ENCODE measurements at places on chromosomes 6 and 20.

GRCh38 chr6:99136488-99136887 lies 188.7 kb upstream of the FBXL4 start:
- no peak for DNase-seq

DNA sequence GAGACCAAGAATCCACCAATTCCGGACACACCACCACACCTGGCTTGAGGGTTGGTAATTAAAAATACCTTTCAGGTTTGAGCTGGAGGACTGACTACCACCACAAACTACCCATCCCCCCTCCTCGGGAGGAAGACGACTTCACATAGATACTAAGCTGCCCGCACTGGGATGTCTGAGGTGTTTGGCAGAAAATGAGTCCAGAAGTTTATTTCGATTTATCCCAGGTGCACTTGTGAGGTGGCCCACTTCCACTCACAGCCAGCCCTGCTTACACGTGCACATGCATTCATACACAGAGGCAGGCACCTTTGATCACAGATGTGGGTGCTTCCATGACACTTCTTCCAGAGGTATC lies 187.1 kb downstream of the ID4 start:
- DNase-seq, result no peak

GRCh38 chr6:133503336-133503729 lies 262.2 kb downstream of the EYA4 start:
- DNase-seq, result no peak

- no peak for DNase-seq
Observed at GRCh38 chr20:36875702-36876472, at the start of gene TLDC2. TSS of gene TLDC2 (plus strand) at chr20:36876138. CDS start at chr20:36876175, 37 bp downstream.

DNA sequence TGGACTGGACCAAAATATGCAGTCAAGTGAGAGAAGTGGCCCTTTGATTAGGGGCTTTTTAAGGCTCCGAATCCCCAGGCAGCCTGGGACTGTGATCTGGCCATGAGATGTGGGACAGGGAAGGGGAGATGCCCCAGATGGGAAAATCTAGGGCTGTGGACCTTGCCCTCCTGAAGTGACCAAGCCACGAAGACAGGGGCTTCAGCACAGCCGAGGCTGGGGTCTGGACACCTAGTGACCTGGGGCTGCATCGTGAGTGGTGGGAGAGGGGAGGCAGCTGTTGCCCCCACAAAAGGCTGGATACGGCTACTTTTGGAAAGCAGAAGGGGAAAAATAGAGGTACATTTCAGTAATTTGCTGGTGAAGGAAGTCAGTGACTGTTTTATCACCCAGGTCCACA lies 139.5 kb upstream of the SLC24A3 start:
- DNase-seq, result no peak

GRCh38 chr20:4014031-4014474 lies 1.3 kb downstream of the RNF24 start:
- peak; percentile 51 for DNase-seq

GRCh38 chr6:133631421-133631820 lies 257.5 kb upstream of the TCF21 start:
- DNase-seq, result peak; percentile 88

- no peak for DNase-seq
Observed at GRCh38 chr6:81054036-81054435, 698.4 kb downstream of the TENT5A start.

All from HS-27A (cell line).